Uterus (tissue), 4 donors: ENCODE measurements at places on chromosomes 3 and 15. TPM values are rescaled to one million over a fixed set of nuclear protein-coding genes. Genes with fewer than 3 reads are reported as not detected.
A peak's percentile ranks its signal among the peaks of the same experiment; 100 is the strongest.

- H3K4me1 ChIP-seq: no peaks in the 10 kb centered on the region
- H3K27me3 ChIP-seq: no peaks in the 10 kb centered on the region
- no peak overlapping the region for H3K27ac ChIP-seq
- no peaks in the 10 kb centered on the region for H3K36me3 ChIP-seq
Observed at GRCh38 chr3:8324747-8325146, 176.9 kb upstream of the LMCD1 start.

GRCh38 chr3:120780977-120781376 is 38.4 kb downstream of the GTF2E1 start:
- DNase-seq: no peak
- no peaks in the 10 kb centered on the region for H3K36me3 ChIP-seq
- H3K27me3 ChIP-seq: no peaks in the 10 kb centered on the region
- H3K4me1 ChIP-seq: no peaks in the 10 kb centered on the region
- no peak overlapping the region for H3K4me3 ChIP-seq
- H3K27ac ChIP-seq: no peak overlapping the region

DNA sequence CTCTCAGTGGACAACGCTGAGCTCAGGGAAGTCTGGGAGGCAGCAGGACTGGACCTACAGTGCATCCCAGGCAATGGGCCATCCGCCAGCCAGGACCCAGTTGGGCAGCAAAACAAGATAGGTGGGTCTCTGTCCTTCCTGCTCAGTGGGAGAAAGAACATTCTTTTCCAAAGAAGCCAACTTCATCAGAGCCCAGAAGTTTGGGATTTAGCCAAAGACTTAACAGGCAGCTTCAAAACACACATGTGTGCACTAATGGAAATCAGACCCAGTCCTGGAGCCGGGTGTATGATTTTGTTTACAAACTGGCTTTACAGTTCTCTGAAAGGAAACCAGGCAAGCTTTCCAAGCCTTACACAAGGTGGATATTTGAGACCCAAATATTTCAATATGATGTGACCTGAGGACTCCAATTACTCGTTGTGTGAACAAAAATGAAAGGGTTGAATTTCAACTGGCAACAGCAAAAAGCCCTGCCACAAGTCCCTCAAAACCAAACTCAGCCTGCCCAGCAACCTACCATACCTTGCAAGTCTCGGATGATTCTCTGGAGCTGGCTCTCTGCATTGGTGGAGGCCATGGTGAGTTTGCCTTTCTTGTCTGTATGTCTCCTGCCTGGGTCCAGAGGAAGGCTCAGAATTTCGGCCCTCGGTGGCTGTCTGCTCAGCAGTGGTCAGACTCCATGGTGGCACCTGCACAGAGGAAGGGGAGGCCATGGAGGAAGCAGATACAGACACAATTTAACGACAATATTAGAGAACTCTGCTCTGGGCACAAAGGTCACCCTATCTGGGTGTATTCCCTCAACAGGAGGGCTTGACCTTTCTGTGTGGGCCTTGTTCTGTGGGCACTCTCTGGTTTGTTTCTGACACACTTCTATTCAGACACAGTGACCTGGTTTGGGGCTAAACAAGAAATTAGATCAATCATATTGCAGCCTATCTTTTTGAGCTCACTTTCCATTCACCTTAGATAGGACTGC is 11.0 kb downstream of the FYCO1 start:
- H3K4me1 ChIP-seq: peaks cover 43% of the 10 kb centered on the region
- no peaks in the 10 kb centered on the region for H3K36me3 ChIP-seq
- DNase-seq: peak; percentile 57
- no peak overlapping the region for H3K4me3 ChIP-seq
- H3K27ac ChIP-seq: peak overlapping the region; percentile 96
- no peaks in the 10 kb centered on the region for H3K27me3 ChIP-seq

DNA sequence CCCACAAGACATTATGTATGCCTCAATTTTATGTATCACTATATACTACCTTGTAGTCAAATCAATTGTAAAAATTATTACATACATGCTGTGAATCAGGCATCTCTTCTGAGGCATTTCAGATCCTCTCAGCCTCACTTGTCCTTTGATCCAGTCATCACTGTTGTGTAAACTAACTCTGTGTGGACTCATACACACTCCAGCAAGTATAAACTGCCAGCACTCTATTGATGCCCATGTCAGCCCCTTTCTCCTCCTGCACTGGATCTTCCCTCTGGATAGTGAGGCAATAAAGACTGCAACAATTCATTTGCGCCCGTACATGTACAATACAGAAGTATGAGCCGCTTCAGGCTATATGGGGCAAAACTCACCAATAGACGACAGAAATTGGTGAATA is 364.7 kb upstream of the TGFBR2 start:
- no peak overlapping the region for H3K4me3 ChIP-seq
- no peaks in the 10 kb centered on the region for H3K27me3 ChIP-seq
- H3K36me3 ChIP-seq: no peaks in the 10 kb centered on the region
- H3K4me1 ChIP-seq: no peaks in the 10 kb centered on the region
- no peak overlapping the region for H3K27ac ChIP-seq

The MORC1 gene
- total RNA-seq: not detected

The NEIL1 gene
- total RNA-seq: 155 TPM

The TM6SF1 gene
- total RNA-seq: 2.6 TPM
